ENCODE measurements at places on chromosomes 3 and 15.

- no peak for DNase-seq
Measured at GRCh38 chr3:181701096-181701495, 10.6 kb upstream of the SOX2 start.

DNA sequence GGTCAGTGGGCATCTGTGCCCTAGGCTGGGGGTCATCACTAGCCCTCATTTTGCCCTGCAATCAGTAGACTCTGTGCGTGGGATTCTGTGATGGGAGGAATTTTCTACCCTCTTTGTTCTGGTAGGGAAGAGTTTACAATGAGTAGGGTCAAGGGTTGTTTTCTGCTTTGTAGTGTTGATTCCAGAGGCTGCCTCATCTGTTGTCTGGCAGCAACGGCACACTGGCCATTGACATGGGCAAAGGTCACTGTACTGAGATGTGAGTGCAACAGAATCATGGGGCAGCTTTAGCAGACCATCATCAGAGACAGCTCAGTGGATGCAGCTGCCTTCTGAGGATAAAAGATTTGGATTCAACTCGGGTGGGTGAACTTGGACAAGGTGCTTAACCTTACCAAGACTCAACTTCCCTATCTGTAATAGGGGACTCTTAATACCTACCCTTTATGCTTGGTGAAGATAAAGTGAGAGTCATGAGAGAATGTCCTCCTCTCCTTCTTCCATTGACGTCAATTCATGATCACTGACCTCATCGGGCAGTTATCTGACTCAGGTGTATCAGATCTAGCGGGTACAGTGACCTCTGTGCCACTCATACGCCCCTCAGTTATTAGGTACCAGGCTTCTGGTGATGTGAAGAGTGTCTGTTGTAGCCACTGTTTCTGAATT is 127.5 kb downstream of the RPLP1 start:
- no peak for DNase-seq

DNA sequence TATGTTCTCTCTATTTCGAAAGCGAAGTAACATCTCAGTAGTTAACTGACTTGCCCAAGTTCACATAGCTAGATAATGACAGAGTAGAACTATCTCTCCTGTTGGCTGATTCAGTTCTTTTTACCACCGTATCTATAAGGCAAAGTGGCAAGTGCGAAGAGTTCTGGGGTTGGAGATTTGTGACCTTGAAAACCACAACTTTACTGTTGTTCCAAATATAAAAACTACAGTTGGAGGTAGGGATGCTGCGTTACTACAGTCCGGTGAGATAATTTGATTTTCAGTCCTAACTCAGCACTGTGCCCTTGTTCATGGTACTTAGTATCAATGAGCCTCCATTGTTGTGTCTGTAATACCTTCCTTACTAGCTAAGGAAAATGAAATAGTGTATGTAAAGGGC is 71.2 kb upstream of the GOLGA8B start:
- DNase-seq, result no peak

DNA sequence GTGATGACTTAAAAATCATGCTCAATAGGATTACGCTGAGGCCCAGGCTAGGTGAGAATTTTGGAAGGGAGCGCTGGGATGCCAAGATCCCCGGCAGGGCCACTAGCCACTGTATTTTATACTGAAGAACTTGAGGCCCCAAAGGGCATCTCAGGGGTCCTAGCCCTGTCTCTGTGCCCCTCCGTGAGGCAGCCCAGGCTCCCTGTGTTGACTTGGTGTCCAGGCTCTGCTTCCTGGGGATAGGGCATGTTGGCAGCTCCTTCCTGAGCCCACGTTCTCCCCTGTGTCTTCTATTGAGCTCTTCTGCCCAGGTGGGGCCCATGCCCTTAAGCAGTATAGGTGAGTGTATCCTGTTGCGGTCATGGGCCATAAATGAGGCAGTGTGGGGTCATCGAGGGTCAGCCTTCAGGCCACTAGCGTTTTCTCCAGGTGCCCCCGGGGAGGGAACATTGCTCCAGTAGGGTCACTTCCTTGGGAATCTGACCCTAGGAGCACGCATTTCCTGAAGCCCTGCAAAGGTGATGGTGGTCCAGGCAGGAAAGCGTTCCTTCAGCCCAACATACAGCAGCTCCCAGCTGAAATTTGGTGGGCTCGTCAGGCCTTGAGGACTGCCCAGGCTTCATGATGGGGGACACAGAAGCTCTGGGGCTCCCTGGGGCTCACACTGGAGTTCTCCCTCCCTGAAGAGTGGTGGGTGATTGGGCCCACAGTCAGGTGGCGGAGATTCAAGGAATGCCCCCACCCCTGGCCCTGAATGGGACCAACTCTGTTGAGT is 189.4 kb downstream of the UBE3A start:
- DNase-seq, result no peak

DNA sequence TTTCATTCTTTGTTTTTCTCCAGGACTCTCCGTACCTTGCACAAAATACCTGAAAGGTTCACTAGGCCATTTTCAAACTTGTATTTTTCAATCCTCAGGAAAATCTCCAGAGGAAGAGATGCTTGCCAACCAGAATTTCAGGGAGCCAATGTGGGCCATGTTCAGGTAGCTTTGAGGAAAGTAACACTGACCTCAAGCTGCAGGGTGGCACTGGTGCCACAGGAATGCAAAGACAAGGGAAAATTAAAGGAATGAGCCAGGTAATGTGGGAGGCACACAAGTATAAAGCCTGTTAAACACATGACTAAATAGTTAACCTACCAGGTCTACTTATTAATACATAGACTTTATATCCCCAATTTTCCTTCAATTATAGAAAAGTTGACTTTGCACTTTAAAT is 51.9 kb upstream of the GAP43 start:
- no peak for DNase-seq

DNA sequence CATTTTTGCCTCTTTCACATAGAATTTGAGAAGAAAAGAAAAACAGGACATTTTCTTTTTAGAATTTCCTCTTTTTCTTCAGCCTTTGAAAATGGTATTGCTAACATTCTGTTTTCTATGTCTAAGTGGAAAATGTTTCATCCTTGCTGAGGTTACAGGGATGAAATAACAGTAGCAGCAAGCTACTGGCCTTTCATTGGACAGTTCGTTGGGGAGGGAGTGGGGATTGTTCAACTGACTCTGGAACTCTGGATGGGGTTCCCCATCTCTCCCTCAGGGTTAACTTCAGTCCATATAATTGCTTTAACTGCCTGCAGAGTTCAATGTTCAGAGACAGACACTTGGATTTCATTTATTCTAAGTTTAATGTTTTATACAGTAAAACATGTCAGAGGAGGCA is 346.0 kb downstream of the NLGN1 start:
- no peak for DNase-seq

- DNase-seq, result no peak
Measured at GRCh38 chr15:77454951-77455350, 34.3 kb downstream of the HMG20A start.

- no peak for DNase-seq
Measured at GRCh38 chr3:107543666-107544065, 20.9 kb downstream of the BBX start.

DNA sequence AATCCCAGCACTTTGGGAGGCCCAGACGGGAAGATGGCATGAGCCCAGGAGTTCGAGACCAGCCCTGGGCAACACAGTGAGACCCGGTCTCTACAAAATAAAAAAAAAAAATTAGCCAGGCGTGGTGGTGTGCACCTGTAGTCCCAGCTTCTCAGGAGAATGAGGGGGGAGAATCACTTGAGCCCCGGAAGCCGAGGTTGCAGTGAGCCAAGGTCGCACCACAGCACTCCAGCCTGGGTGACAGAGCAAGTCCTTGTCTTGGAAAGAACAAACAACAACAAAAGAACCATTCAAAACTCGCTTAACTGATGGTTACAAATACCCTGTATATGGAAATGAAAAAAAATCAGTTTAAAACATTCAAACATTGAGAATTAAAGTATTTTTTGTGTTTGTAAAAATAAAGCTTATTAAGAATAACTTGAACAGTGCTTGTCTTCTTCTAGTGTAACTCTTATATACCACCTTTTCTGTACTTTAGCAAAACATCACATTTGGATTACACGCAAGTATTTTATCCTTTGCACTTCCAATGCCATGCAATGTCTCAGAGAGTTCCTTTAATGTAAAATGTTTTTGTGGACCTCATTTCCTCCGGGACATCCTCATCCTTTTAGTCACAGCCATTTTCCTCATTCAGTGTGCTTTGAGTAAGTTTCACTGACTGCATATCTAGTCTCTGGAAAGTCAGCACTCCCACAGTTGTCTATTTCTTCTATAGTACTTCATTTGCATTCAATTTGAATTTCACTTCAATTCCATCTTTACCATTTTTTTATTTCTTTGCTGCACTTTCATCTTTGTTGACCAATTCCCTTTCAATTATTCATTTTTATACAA is 113.0 kb upstream of the GOLGA8J start:
- DNase-seq, result no peak

DNA sequence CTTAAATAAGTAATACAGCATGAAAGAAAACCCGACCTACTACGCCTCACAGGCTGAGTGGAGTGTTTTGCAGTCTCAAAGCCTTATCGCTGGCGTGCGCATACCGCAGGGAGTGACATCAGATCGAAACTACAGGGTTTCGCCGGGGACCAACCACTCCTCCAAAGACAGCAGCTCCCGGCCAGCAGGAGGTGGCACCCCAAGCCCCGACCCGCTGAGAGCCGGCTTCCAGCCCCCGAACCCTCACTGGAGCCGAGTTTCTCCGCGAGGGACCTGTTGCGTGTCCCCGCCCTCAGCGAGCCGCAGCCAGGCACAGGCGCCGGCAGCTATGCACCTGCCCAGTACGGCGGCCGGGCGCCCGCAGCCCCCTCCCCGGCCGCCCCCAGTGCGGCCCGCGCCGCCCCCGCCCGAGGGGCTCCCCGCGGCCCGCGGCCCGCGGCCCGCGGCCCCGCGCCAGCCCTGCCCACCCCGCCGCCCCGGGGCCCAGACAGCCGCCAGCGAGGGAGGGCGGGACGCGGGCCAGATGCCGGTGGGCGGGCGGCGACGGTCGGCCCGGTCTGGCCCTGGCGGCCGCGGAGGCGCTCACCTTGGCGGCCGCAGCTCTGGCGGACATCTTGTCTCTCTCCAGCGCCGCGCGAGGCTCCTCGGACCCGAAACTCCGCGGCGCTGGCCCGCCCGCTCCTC is 710 bp downstream of the TJP1 start:
- no peak for DNase-seq

DNA sequence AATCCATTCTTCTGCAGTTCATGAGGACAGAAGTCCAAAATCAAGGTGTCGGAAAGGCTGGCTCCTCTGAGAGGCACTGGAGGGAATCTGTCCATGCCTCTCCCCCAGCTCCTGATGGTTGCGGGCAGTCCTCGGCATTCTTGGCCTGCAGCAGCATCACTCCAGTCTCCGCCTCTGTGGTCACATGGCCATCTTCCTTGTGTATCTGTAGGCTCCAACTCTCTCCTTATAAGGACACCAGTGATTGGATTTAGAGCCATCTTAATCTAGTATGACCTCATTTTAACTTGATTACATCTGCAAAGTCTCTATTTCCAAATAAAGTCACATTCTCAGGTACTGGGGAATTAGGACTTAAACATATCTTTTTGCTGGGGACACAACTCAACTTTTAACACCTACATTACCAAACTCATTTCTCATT is 56.0 kb upstream of the FLNB start:
- DNase-seq, result no peak

DNA sequence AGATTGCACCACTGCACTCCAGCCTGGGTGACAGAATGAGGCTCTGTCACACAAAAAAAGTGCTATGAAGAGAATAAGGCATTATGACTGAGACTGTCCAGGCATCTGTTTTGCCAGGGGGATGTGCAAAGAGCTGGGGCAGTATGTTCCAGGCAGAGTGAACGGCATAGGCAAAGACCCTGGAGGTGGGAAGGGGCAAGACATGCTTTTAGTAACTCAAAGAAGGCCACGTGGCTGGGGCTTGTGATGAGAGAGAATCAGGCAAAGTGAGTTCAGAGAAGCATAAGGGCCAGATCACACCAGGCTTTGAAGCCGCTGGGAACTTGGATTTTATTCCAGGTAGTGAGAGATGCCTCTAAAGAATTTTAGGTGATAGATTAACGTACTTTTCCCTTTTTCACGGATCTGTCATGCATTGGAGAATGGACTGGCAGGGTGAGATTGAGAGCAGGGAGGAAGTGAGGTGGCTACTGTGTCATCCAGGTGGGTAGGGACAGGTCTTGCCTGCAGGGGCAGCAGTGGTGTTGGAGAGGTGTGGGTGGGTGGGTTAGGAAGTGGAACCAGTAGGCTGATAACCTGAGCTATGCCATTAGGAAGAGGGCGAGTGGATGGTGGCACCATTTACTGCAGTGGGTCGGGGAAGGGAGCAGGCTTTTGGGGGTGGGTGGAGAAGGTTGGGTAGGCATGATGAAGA is 31.7 kb downstream of the ATP2B2 start:
- no peak for DNase-seq

GRCh38 chr3:23735535-23736326 is 70.0 kb upstream of the UBE2E1 start:
- no peak for DNase-seq

- DNase-seq, result no peak
Measured at GRCh38 chr3:193378706-193379105, at the start of gene ATP13A5. Gene ATP13A5, minus strand, starts transcription at chr3:193378753. Its CDS starts 28 bp downstream, at chr3:193378725.

- no peak for DNase-seq
Measured at GRCh38 chr3:141863491-141863890, 13.0 kb upstream of the ATP1B3 start.

GRCh38 chr3:118055381-118055780 is 979.3 kb downstream of the IGSF11 start:
- no peak for DNase-seq

DNA sequence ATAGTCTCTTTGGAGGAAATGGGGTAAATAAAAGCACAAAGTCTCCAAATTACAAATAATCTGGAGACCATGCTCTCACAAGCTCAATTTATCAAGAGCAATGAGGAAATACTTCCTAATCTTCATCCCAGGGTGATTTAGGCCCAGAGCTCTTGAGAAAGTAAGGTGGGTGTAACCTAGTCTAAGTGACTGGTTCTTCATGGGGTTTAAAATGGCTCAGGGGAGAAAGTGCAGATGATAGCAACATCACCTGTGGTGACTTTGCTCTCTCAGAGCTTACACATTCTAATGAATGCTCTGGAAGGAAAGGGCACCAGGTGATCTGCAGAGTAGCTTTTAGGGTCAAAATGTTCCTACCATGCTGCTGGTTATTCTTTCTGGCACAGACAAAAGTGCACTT is 118.4 kb upstream of the TP63 start:
- no peak for DNase-seq

GRCh38 chr3:31567036-31567435 is 34.3 kb downstream of the STT3B start:
- DNase-seq, result no peak

DNA sequence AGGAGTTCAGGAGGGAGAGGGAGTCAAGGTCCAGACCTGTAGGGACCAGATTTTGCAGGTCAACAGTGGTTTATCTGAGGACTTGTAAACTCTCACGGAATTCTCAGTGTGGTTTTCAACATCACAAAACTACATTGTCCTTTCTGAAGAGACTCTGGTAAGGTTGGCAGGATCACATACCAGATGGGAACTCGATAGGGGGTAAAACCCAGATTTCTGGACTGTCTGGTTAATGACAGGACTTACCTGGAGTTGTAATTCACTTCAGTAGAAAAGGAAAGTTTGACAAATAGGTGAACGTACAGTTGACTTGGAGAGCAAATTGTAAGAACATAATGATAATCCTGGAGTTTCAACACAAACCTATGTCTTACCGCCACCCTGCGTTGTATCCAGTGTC is 5.3 kb downstream of the ITPR1 start:
- DNase-seq, result no peak
